ENCODE measurements at places on chromosomes 16 and 17. TPM values are rescaled to one million over a fixed set of nuclear protein-coding genes. Genes with fewer than 3 reads are reported as not detected.

CCDC92B gene
- total RNA-seq = not detected

VASN gene
- 273 TPM for total RNA-seq

TBX4 gene
- 6.8 TPM for total RNA-seq

FBXL19 gene
- 28.4 TPM for total RNA-seq

TNFRSF13B gene
- total RNA-seq = not detected

KRT20 gene
- total RNA-seq = not detected

CDR2L gene
- total RNA-seq = 12.7 TPM

TBC1D3C gene
- not detected for total RNA-seq
